ENCODE measurements at places on chromosomes 11 and 22. TPM values are rescaled to one million over a fixed set of nuclear protein-coding genes. Genes with fewer than 3 reads are reported as not detected.

- no peaks in the 10 kb centered on the region for H3K36me3 ChIP-seq
- H3K4me1 ChIP-seq: no peaks in the 10 kb centered on the region
- H3K27me3 ChIP-seq: no peaks in the 10 kb centered on the region
- DNase-seq: no peak
- H3K27ac ChIP-seq: no peak overlapping the region
These were observed 606.7 kb upstream of the LRRC4C start for GRCh38 chr11:42066113-42066512.

DNA sequence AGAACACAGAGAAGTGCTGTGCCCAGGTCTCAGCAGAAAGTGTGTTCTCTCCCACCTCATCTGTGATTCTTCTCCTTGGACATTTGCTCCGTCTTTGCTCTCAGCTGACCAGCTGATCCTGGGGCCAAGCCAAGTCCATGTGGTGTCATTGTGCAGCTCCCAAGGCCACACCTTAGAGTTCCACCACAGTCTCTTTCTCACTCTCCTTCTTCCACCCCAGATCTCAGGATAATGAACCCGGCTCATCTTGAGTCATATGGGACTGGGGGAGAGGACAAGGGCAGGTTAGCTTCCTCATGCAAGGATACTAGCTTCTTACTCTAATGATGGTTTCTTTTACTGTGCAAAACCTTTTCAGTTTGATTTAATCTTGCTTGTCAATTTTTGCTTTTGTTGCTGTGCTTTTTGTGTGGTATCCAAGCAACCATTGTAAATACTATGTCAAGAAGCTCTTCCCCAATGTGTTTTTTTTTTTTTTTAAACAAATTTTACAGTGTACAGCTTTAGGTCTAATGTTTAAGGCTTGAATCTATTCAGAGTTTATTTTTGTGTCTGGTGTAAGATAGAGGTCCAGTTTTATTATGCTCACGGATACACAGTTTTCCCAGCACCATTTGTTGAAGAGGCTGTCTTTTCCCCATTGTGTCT lies 75.0 kb upstream of the OR4B1 start:
- peaks cover 10% of the 10 kb centered on the region for H3K36me3 ChIP-seq
- DNase-seq: no peak
- no peak overlapping the region for H3K4me3 ChIP-seq
- no peaks in the 10 kb centered on the region for H3K27me3 ChIP-seq
- H3K27ac ChIP-seq: no peak overlapping the region
- H3K4me1 ChIP-seq: no peaks in the 10 kb centered on the region

DNA sequence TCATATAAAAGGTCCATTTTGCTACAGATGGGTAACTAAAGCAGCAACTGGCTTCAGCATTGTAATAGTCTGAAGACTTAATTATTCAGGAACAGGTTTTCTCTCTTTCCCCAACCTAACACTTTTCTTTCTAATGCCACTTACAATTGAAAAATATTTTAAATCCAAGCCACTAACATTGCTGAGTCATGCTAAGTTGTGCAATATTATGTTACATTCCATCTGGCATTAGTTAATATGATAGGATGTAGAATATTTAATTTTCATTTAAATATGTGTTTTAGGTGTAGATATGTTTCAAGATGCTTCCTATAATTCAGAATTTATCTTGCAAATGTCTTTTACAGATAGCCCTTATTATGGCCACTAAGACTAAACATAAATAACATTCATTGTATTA lies 98.6 kb downstream of the KIF18A start:
- H3K4me3 ChIP-seq: no peak overlapping the region
- H3K36me3 ChIP-seq: peaks cover 2% of the 10 kb centered on the region
- no peak overlapping the region for H3K27ac ChIP-seq
- DNase-seq: no peak
- H3K27me3 ChIP-seq: no peaks in the 10 kb centered on the region
- H3K4me1 ChIP-seq: no peaks in the 10 kb centered on the region

- no peak for DNase-seq
- H3K27ac ChIP-seq: no peak overlapping the region
- peaks cover 3% of the 10 kb centered on the region for H3K36me3 ChIP-seq
- H3K4me1 ChIP-seq: peaks cover 21% of the 10 kb centered on the region
- H3K27me3 ChIP-seq: no peaks in the 10 kb centered on the region
These were observed 774.3 kb downstream of the FAM181B start for GRCh38 chr11:81959341-81959740.

- H3K36me3 ChIP-seq: no peaks in the 10 kb centered on the region
- peaks cover 16% of the 10 kb centered on the region for H3K4me1 ChIP-seq
These were observed 2.8 kb downstream of the SPON1 start for GRCh38 chr11:13965337-13965736.

GRCh38 chr11:114089748-114090147 lies 30.2 kb downstream of the ZBTB16 start:
- DNase-seq: no peak
- H3K4me1 ChIP-seq: peaks cover 7% of the 10 kb centered on the region
- no peak overlapping the region for H3K27ac ChIP-seq
- H3K4me3 ChIP-seq: no peak overlapping the region

- H3K27ac ChIP-seq: no peak overlapping the region
- no peaks in the 10 kb centered on the region for H3K4me1 ChIP-seq
- H3K36me3 ChIP-seq: peaks cover 7% of the 10 kb centered on the region
- no peaks in the 10 kb centered on the region for H3K27me3 ChIP-seq
- DNase-seq: no peak
These were observed 52.4 kb downstream of the KCNC1 start for GRCh38 chr11:17786824-17787525.

DNA sequence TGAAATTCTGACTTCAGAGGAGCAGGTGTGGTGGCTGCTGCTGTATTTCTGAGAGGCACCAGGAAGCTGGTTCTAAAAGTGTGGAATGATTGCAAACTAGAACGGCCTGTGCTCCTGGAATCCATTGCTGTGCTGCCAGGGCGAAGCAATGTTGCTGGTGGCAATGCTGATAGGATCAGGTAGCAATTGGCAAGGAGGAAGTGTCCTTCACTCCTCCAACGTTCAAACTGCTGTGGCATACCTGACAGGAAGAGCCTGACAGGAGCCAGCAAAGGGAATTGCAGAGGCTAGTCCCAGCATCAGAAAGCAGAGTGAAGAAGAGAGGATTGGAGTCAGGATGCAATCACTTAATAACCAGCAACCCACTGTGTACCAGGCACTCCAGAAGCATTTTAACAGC lies 118.2 kb downstream of the FAR1 start:
- no peak overlapping the region for H3K27ac ChIP-seq
- no peak overlapping the region for H3K4me3 ChIP-seq
- no peaks in the 10 kb centered on the region for H3K36me3 ChIP-seq
- no peak for DNase-seq

DNA sequence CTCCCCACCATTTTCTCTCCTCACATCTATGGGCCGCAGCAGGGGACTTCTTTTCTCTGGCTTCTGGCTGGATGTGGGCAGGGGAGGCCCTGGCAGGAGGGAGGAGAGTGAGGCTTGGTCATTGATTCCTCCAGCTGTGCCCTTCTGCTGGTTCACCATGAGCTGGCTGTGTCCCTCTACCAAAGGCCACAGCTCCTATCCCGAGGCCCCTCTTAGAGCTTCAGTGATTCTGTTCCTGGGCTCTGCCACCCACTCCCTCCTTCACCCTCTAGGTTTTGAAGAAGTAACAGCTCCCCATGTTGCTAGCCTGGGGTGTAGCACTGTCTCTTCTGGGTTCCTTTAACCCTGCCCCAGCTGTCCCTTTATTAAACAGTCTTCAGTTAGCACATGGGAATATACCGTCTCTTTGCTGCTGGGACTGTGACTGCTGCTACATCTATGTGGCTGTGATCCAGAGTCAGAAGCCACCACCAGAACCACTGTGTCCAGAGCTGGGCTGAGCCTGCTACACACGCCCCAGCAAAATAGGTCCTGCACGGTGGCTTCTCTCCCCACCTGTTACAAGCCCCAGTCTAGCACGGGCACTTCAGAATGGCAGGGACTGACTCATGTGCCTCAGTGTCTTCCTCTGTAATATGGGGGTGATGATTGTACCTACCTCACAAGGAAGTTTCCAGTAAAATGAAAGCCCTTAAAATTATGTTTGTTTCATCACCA lies 578 bp upstream of the PARVG start:
- peaks cover 10% of the 10 kb centered on the region for H3K36me3 ChIP-seq
- peak overlapping the region; percentile 92 for H3K27ac ChIP-seq
- H3K27me3 ChIP-seq: no peaks in the 10 kb centered on the region
- H3K4me1 ChIP-seq: peaks cover 25% of the 10 kb centered on the region
- H3K4me3 ChIP-seq: peak overlapping the region; percentile 97
- DNase-seq: no peak

DNA sequence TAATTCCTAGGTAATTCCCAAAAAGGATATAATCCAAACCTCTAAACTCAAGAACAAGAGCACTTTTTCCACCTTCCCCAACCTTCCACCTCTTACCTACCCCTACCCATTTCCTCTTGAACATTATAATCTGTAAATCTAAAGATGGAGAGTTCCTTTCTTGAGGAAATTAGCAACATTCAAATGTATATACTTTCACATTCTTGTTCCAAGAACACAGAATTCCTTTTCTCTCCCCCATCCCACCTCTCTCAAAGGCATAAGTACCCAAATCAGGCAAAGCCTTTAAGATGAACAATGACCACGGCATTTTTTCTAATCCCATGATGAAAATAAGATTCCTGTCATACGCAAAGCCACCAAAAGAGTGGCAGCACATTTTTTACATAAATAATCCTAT lies 18.3 kb downstream of the RRAS2 start:
- no peak for DNase-seq
- H3K27ac ChIP-seq: peak overlapping the region; percentile 10

DNA sequence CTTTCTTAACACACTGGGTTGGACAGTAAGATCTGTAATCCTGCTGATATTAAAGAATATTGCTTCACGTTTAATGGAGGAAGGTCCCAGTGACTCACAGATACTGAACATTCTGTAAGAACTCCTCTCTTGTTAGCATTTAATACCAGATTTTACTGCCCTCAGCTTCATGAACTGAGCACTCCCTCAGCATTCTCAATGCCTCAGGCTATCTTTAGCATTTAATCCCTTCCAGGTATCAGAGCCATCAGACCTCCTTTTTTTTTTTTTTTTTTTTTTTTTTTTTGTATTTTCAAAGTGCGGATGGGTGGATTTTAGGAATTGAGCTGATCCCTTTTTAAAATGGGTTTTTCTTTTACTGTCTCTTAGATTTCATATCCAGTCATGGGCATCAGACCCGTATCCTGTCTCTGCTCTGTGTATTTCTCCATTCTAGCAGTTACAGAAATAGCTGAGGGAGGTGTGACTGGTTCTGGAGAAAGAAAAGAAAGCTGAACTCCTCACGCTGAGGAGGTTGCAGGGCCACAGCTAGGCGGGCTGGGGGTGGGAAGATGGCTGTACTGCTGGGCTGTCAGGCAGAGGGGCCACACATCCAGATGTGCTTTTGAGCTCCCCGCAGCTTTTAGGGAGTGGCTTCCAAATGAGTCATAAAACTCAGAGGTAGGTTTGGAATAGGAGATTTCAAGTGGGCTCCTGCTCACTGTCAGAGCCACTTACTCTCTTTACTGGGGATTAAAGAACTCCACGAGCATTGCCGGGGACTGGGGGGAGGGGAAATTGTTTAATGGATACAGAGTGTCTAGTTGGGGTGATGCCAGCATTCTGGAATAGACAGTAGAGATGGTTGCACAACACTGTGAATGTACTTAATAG lies 97.0 kb downstream of the SYT9 start:
- DNase-seq: no peak
- H3K27me3 ChIP-seq: peaks cover 14% of the 10 kb centered on the region
- no peak overlapping the region for H3K27ac ChIP-seq

GRCh38 chr11:131146827-131147490 lies 223.5 kb upstream of the NTM start:
- H3K4me1 ChIP-seq: no peaks in the 10 kb centered on the region
- H3K4me3 ChIP-seq: no peak overlapping the region
- H3K36me3 ChIP-seq: no peaks in the 10 kb centered on the region
- DNase-seq: no peak
- peaks cover 5% of the 10 kb centered on the region for H3K27me3 ChIP-seq
- no peak overlapping the region for H3K27ac ChIP-seq

DNA sequence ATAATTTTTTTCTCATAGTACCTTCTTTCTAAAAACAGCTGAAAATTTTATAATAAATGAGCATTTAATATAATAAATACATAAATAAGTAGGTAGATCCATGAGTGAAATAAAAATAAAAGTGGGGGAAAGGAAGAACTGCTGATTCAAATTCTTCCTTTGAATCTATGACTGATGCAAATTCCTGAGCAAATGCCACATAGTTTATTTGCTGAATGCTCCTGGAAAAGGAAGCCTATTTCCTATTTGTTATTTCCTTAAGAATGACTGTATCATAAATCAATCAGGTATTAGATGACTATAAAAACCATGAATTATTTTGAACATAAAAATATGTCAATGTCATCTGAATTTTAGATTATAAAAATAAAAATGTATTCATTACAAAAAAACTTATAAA lies 16.6 kb downstream of the BTBD10 start:
- H3K27me3 ChIP-seq: no peaks in the 10 kb centered on the region
- H3K4me3 ChIP-seq: no peak overlapping the region
- H3K36me3 ChIP-seq: peaks cover 18% of the 10 kb centered on the region
- H3K27ac ChIP-seq: no peak overlapping the region
- no peak for DNase-seq

- H3K27ac ChIP-seq: no peak overlapping the region
- no peak overlapping the region for H3K4me3 ChIP-seq
- H3K36me3 ChIP-seq: peaks cover under 1% of the 10 kb centered on the region
These were observed 180.7 kb downstream of the MPPED1 start for GRCh38 chr22:43592476-43592875.

- no peak for DNase-seq
- peak overlapping the region; percentile 90 for H3K4me3 ChIP-seq
- peaks cover 5% of the 10 kb centered on the region for H3K36me3 ChIP-seq
- H3K27ac ChIP-seq: no peak overlapping the region
- H3K4me1 ChIP-seq: peaks cover 36% of the 10 kb centered on the region
- H3K27me3 ChIP-seq: no peaks in the 10 kb centered on the region
These were observed 2.8 kb downstream of the PDXP start for GRCh38 chr22:37661160-37661924.

- peaks cover 33% of the 10 kb centered on the region for H3K4me1 ChIP-seq
- H3K27me3 ChIP-seq: peaks cover 44% of the 10 kb centered on the region
- no peak for DNase-seq
- no peaks in the 10 kb centered on the region for H3K36me3 ChIP-seq
- no peak overlapping the region for H3K4me3 ChIP-seq
- H3K27ac ChIP-seq: no peak overlapping the region
These were observed 3.0 kb downstream of the GAS2L1 start for GRCh38 chr22:29309332-29310064.

DNA sequence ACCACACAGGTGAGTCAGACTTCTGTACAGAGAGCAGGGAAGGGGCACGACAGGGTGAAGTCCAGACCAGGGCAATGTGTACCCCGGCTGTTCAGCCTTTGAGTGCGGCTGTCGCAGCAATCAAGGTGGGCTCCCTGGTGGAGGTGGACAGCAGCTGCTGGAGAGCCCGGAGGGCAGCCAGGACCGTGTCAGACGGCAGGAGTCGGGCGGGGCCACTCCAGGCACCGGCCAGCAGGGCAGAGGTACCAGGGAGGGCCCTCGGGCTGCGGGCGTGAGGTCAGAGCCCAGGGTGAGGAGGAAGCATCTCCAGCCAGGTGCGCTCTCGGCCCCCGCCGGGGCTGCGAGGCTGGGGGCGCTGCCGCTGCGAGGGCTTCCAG lies 802 bp upstream of the PIM3 start:
- peak overlapping the region; percentile 83 for H3K4me3 ChIP-seq
- no peak for DNase-seq
- H3K4me1 ChIP-seq: peaks cover 20% of the 10 kb centered on the region
- H3K27ac ChIP-seq: peak overlapping the region; percentile 93
- no peaks in the 10 kb centered on the region for H3K27me3 ChIP-seq

SLC6A5 gene
- not detected for total RNA-seq

GDPD4 gene
- not detected for total RNA-seq

THAP12 gene
- 74.7 TPM for total RNA-seq

SELENOM gene
- 7.8 TPM for total RNA-seq

PATE4 gene
- not detected for total RNA-seq

KLHL35 gene
- 0.21 TPM for total RNA-seq
